ENCODE measurements at places on chromosomes 11 and 22.

GRCh38 chr11:67367761-67368227 is 5.6 kb downstream of the CLCF1 start:
- no peak for DNase-seq

DNA sequence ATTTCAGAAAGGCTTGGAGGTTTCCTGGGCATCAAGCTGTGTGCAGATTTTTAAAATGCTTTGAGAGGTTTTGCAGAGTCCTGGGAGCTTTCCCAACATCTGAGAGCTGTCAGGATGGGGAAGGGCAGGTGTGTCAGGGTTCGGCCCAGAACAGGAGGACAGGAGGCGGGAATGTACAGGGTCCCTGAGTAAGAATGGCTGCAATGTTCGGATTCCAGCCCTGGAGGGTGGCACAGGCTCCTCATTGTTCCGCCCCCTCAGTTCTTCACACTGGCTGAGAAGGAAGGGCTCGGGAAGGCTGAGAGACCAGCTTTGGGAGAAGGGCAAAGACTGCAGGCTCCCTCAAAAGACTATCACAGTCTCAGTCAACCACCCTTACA is 5.1 kb upstream of the SEPTIN3 start:
- no peak for DNase-seq

DNA sequence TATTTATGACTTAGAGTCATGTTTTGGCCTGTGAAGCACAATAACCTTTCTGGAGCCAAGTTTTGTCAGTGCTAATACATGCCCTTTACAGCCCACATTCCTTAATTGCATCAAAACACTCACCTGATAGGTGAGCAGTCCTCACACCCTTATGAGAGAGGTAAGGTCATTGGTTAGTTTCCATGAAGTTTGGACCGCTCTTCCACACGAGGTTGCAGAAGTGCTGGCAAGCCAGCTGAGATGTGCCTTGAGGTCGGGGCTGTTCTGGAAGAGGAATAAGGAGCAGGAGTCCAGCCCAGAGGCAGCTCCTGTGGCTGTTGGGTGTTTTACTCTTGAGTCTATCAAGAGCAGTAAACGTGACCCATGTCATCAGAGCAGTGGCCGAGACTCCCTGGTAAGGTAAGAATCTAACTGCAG is 76.3 kb downstream of the CYB5R2 start:
- DNase-seq = no peak

DNA sequence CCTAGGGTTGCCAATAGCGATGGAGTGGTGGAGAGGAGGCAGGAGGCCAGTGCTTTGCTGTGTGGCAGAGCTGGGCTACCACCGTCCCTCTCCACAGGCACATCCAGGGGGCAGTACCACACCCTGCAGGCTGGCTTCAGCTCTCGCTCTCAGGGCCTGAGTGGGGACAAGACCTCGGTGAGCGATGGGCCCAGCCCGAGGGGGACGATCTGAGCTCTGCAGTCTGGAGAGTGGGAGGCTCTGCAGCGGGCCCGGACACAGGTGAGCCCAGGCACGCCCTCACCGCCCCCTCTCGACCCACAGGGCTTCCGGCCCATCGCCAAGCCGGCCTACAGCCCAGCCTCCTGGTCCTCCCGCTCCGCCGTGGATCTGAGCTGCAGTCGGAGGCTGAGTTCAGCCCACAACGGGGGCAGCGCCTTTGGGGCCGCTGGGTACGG is 2.5 kb downstream of the PKP3 start:
- peak; percentile 8 for DNase-seq

DNA sequence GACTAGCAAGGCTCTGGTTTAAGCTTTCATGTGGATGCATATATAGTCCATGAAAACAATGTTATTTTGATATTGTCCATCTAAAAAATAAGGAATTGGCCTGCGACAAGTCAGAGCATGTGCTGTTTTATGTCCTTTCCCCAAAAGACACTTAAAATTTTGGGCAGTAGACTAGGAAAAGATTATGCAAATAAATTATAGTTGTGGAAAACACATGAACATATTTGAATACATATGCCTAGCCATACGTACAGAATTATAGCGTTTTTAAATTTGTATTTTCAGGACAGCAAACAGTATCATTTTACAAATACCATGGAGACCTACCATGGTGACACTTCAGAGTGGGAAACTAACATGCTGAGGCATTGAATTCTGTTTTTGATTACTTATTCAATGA is 113.8 kb upstream of the SLC5A12 start:
- DNase-seq = no peak

GRCh38 chr22:39502789-39503409 is 809 bp downstream of the MIEF1 start:
- no peak for DNase-seq

GRCh38 chr11:118900535-118901384 is 17.1 kb downstream of the CXCR5 start:
- no peak for DNase-seq

GRCh38 chr11:70694371-70694770 is 296.0 kb downstream of the CTTN start:
- DNase-seq = no peak

DNA sequence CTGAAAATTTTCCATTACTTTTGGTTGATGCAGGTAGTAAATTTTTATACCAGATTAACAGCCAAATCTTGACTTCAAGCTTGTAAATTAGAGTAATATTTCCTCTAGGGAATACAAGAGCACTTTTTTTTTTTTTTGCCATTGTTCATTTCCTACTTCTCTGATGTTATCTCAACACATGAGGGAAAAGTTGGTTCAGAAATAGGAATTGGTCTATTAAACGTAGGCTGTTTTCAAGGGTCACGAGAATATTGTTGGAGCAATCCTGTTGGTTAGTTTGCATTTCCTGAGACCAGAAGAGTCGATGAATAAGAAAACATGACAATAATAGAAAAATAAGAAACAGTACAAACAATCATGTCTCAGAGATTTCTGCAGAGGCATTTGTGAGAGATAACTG is 453.9 kb upstream of the CCDC179 start:
- no peak for DNase-seq

GRCh38 chr11:73387594-73388264 is 11.5 kb downstream of the RELT start:
- no peak for DNase-seq

DNA sequence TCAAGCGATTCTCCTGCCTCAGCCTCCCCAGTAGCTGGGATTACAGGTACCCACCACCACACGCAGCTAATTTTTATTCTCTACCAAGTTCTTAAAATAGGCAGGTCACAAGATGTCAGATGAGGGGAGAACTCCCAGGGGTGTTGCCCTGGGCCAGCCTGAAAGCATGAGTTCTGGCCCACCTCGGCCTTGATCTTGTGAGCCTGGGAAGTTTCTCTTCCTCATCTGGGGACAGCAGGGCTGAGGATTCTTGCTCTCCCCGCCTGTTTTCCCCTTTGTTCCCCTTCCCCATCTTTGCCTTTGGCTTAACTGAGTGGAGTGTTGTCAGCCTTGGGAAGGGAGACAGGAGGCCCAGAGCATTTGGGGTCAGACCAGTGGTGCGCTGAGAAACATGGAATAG is 3.5 kb downstream of the PDXP start:
- no peak for DNase-seq
